Small intestine (tissue), 16 donors: ENCODE measurements at places on chromosomes 2 and 18. TPM values are rescaled to one million over a fixed set of nuclear protein-coding genes. Genes with fewer than 3 reads are reported as not detected.

DNA sequence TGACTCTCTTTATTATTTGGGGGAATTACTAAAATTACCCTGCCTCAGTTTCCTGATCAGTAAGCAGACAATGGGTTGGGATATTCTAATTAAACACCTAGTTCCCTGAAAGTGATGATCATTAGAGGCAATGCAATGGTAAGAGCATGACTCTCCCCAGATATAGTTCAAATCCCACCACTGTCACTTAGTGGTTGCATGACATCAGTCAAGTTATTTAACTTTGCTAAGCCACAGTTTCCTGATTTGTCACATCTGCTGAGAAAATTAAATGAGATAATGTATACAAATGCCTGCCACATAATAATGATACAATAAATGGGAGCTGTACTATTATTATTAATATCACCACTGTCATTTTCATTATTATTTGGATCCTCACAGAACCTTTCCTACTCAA is 29.9 kb downstream of the ZEB2 start:
- no peak for DNase-seq

DNA sequence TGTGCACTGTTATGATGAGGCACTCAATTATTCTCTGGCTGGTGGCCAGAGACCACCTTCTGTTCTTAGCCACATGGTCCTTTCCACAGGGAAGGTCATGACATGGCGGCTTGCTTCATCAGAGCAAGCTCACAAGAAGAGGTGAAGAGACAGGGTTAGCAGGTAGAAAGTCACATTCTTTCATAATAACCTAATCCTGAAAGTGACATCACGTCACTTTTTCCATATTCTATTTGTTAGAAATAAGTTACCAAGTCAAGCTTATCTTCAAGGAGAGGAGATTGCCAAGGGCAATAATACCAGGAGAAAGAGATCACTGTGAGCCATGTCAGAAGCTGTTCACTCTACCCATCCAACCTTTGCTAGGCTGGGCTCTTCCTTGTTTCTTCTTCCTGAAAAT is 139.4 kb downstream of the OSR1 start:
- DNase-seq: peak; percentile 37

The IL1RL2 gene
- polyA plus RNA-seq: not detected

The SETBP1 gene
- polyA plus RNA-seq: 5.8 TPM

The BOK gene
- 4.9 TPM for polyA plus RNA-seq
